ENCODE measurements at places on chromosomes 6 and 20. TPM values are rescaled to one million over a fixed set of nuclear protein-coding genes. Genes with fewer than 3 reads are reported as not detected.

DNA sequence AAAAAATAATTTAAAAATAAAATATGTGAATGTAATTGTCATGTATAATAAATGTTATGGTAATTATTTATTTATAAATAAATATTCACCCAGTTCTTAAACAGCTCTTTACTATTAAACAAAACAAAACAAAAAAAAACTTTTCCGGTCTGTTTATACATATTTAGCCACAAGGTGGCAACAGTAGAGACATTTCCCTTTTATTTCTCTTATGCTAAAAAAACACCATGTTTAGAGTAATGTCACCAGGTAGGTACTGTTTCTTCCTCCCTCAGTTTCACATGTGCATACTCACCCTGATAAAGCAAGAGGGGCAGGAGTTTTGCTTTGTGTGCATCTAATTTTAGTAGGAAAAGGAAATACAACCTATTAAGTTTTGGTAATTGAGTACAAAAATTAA lies 610.4 kb upstream of the IMPG1 start:
- H3K27ac ChIP-seq: no peak overlapping the region
- no peak overlapping the region for H3K4me3 ChIP-seq
- no peaks in the 10 kb centered on the region for H3K27me3 ChIP-seq

- H3K4me1 ChIP-seq: no peaks in the 10 kb centered on the region
- no peak overlapping the region for H3K4me3 ChIP-seq
- no peak overlapping the region for H3K27ac ChIP-seq
- no peak for DNase-seq
Observed at GRCh38 chr20:51419231-51419630, 123.3 kb downstream of the NFATC2 start.

GRCh38 chr20:45037050-45037449 lies 63.9 kb downstream of the KCNS1 start:
- H3K27me3 ChIP-seq: no peaks in the 10 kb centered on the region
- H3K27ac ChIP-seq: peak overlapping the region; percentile 15
- H3K4me1 ChIP-seq: peaks cover 10% of the 10 kb centered on the region
- no peak overlapping the region for H3K4me3 ChIP-seq

DNA sequence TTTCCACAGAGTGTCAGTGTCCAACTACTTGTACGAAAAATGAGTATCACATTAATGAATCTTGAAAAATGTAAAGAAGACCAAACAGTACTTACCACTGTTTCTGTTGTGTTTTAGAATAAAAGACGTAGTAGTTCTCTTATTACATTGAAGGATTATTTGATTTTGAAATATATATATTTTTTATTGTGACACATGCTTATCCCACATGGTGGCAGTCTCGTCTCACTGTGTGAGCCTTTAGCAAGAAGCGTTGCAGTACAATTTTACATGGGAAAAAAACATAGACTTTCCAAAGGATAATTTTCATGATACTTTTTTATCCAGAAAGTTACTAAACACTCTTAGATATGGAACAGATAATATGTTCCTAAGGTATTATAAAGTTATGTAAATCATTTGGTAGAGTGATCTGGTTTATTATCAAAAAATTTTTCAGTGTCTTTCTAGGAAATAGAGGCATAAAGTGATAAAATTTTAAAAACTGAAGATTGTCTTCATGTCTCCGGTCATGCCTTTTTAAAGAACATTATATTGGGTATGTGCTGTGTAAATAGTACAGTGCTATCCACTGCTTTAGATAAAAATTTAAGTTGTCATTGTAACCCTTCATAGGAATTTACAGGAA lies 117.5 kb upstream of the SAMD5 start:
- no peak for DNase-seq
- H3K27ac ChIP-seq: no peak overlapping the region
- H3K27me3 ChIP-seq: no peaks in the 10 kb centered on the region
- no peaks in the 10 kb centered on the region for H3K4me1 ChIP-seq

- H3K36me3 ChIP-seq: no peaks in the 10 kb centered on the region
- DNase-seq: no peak
- H3K4me1 ChIP-seq: peaks cover 4% of the 10 kb centered on the region
- no peak overlapping the region for H3K4me3 ChIP-seq
- H3K27me3 ChIP-seq: no peaks in the 10 kb centered on the region
- H3K27ac ChIP-seq: no peak overlapping the region
Observed at GRCh38 chr6:9140172-9140571, 704.8 kb upstream of the SLC35B3 start.

- peaks cover 27% of the 10 kb centered on the region for H3K4me1 ChIP-seq
- H3K36me3 ChIP-seq: peaks cover 25% of the 10 kb centered on the region
- peak; percentile 81 for DNase-seq
- H3K27me3 ChIP-seq: no peaks in the 10 kb centered on the region
- H3K4me3 ChIP-seq: peak overlapping the region; percentile 93
Observed at GRCh38 chr20:45405571-45406259, 2.4 kb upstream of the DBNDD2 start.

Gene MCHR2
- not detected for polyA plus RNA-seq

Gene COL19A1
- polyA plus RNA-seq: not detected

GRCh38 chr6:82862543-82862942 lies 203.1 kb downstream of the UBE3D start:
- H3K4me3 ChIP-seq: no peak overlapping the region
- H3K27me3 ChIP-seq: no peaks in the 10 kb centered on the region
- no peak for DNase-seq
- no peaks in the 10 kb centered on the region for H3K36me3 ChIP-seq
- no peaks in the 10 kb centered on the region for H3K4me1 ChIP-seq
